Activated CD8-positive, alpha-beta memory T cell treated with anti-CD3 and anti-CD28 coated beads, Interleukin-2, amount 10 ng/mL, durations not matched to agents 7 days and 5 days (primary cell): ENCODE measurements at places on chromosomes 7 and 10.

- DNase-seq = no peak
Observed at GRCh38 chr7:144384071-144384470, 19.4 kb downstream of the NOBOX start.

DNA sequence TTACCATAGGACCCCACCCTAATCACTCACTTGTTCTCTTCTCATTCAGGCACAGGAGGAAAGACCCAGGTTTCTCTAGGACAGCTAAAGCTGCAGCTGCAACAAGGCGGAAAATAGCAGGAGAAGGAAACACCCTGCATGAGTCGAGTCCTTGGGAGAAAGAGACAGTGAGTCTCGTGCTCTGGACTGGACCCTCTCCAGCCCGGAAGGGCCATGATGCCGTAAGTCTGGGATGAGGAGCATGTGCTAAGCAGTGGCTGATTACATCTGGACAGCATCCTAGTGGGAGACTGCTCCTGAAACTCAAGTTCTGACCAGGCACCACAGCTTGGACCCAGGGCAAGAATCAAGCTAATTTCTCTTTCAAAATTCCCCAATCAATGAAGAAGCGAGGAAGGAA, 39.4 kb downstream of the FBXW4 start:
- DNase-seq = no peak

GRCh38 chr7:67821116-67821515, 824.5 kb downstream of the TYW1 start:
- no peak for DNase-seq

- no peak for DNase-seq
Observed at GRCh38 chr7:32142649-32143048, 72.4 kb upstream of the PDE1C start.

GRCh38 chr10:24706479-24707118, 17.1 kb downstream of the ARHGAP21 start:
- DNase-seq = peak; percentile 71

- no peak for DNase-seq
Observed at GRCh38 chr10:69636626-69637605, 6.9 kb downstream of the FAM241B start.

DNA sequence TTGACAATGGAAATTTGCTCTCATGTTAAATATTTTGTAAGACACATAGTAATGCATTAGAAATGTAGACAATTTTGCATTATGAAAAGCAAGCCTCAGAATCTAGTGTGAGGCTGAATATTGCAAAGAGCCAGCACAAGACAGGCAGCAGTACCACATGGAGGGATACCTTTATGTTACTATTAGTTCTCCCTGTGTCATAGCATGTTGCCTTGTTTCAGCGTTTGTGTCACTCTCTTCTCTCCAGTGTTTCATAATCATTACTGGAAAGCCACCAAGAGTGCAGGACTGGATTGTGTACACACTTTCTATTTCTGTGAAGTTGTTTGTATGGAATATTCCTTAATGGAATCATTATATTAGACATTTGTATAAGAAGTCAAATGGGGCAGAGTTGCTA, 8.5 kb downstream of the AHR start:
- DNase-seq = no peak

- DNase-seq = no peak
Observed at GRCh38 chr10:132698761-132699391, 87.1 kb downstream of the NKX6-2 start.

DNA sequence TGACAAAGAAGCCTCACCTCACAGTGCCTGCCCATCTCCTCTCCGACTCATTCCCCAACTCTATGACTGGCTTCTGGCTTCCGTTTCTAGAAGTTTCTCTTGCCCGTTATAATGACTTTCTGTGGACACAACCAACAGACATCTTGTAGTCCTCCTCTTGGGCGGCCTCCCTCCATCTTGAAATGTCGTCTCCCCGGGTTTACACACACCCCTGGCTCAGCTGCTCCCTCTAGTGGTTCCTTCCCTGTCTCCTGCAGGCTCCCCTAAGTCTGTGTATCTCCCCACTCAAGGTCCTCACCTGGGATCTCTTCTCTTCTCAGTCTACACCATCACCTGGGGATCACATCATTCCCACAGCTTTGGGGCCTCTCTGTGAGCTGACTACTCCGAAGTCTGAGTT, 123.4 kb upstream of the NEBL start:
- peak; percentile 42 for DNase-seq

DNA sequence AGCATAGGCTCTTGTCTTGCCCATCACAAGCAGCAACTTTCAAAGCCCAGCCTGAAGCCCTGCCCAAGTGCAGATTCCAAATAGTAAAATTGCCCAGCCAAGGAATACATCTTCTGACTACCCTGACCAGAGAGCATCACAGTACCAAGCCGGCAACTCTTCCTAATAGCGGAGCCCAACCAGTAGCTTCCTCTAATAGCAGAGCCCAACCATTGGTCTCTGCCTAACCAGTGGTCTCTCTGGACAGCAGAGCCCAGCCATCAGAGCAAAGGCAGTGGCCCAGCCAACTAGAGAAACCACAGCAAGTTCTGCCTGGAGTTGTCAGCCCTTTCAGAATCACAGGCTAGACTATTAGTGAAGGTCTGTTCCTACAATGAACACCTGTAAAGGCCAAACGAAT, 285.6 kb downstream of the HGF start:
- no peak for DNase-seq

- no peak for DNase-seq
Observed at GRCh38 chr10:3687510-3688081, 97.4 kb downstream of the KLF6 start.

DNA sequence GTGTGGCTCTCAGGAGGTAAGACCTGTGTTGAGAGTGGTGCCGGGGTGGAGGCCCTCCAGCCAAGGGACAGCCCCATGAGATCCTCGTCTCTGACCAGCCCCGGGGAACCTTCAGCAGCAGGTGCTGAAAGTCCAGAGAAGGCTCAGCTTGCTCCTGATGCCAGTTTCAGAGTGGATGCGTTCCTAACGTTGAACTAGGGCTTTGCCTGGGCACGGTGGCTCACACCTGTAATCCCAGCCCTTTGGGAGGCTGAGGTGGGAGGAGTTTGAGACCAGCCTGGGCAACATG, 45.7 kb downstream of the BAIAP2L1 start:
- no peak for DNase-seq

DNA sequence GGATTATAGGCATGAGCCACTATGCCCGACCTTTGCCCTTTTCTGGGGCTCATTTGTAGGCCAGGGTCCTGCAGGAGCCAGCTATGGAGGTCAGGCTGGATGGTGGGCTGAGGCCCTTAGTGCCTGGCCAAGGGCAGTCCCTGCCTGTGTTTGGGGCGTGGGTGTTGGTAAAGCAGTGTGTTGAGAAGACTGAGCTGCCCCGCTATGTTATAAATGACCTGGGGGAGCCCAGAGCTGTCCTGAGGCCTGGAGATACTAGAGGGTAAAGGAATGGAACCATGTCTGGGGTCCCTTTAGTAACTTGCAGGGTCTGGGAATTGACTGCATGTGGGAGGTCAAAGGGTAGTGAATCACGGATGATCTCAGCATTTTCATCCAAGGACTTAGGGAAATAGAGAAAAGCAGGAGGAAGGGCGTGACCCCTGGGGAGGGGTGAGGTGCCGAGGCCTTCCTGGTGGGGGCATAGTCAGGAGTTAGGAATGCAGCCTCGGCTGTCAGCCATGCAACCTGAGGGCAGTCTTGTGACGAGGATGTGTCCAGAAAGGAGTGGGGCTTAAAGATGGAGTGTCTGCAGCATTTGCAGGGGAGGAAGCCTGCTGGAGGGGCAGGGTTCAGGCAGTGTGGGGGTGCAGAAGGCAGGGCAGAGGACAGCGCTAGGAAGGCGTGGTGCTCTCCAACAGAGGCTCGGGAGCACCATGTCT, 31.5 kb downstream of the TMEM248 start:
- no peak for DNase-seq

GRCh38 chr10:101835362-101835761, 8.2 kb downstream of the KCNIP2 start:
- DNase-seq = no peak

GRCh38 chr7:128389085-128389617, 20.6 kb downstream of the IMPDH1 start:
- DNase-seq = no peak

GRCh38 chr7:117349570-117349969, 26.7 kb upstream of the WNT2 start:
- DNase-seq = no peak

DNA sequence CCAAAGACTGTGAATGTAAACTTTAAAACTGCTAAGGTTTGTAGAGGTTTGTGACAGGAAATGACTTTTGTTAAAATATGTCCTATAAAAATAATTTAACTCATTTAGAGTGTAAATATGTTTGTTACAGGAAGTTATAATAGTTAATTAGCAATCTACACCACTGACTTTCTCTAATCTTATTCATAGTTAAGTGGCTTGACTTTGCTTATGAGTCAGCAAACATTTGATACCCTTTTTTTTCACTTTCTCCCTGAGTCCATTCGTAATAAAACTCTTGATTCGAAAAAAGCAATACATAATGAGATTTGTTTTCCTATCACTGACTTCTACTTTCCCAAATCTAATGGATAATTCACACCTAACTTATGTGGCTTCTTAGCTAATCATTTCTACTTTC, 317.7 kb upstream of the SEMA3C start:
- no peak for DNase-seq

DNA sequence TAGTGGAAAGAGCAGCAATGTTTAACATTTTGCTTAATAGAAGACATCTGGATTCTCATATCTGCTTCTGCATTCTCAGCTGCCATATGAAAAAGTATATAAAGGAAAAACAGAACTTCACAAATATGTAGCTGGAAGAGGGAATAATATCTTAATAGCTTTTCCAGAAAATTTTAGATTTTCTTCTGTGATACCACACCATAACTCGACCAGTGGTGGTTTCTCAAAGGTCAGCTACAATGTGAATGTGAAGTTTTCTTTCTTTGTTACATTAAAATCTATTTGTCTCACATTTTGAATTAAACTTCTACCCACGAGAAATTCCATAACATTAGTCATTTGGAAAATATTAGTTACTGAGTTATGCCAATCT, 339.8 kb downstream of the PARD3 start:
- no peak for DNase-seq

DNA sequence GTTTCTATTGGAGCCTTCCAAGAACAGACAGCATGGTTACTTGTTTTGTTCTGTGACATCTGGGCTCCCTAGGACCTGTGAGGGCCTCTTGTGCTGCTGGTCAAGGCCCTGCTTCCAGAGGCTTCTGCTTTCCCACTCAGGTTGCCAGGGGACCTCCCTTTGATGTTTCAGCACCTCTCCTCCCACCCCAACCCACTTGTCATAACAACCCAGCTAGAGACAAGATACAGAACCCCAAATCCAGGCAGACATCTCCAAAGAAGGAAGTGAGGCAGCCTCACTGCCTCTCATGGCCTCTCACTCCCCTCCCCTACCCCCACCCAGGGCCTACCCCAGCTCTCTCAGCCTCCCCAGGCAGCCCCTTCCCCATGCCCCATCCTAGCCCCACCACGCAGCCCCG, 11.3 kb downstream of the NFKB2 start:
- no peak for DNase-seq

- no peak for DNase-seq
Observed at GRCh38 chr7:149823631-149824199, 14.5 kb upstream of the ZNF862 start.

GRCh38 chr10:89029785-89030437, 39.3 kb downstream of the FAS start:
- DNase-seq = peak; percentile 80

DNA sequence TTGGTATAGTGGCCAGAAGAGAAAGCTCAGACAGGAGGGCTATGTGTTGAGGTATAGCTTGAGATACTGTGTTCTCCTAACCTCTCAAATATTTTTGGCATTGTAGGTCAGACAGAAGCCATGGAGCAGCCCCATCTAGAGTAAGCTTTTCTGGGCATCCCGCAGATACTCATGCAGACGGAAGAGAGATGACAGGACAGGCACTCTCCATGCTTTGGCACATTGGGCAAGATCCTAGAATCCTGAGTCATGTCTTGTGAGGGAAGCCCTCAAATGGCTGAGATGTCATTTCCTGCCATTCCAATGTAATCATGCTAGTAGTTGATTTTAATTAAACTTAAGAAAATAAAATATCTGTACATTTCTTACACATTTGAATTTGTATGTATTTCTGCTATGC, 16.8 kb upstream of the KIF20B start:
- DNase-seq = no peak

DNA sequence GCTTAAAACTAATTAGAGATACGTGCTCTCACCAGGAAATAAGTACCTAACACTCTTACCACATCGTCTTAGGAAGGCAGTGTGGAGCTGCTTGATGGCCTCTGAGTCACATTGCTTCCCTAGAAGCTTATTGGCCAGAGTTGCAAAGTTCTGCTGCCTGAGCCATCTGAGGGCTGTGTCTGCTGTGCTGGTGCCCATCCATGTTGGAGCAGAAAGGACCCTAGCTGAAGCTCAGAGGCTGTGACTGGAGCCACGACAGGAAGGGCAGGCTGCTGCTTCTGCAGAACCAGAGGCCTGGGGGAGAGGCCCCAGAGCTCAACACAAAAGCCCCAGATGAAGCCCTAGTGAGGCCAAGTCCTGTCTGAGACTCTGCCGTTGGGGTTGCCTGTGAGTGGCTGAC, 64.8 kb upstream of the IGFBP3 start:
- DNase-seq = no peak

- DNase-seq = no peak
Observed at GRCh38 chr7:28458732-28459131, 46.4 kb downstream of the CREB5 start.

GRCh38 chr7:55975988-55976633, 11.7 kb downstream of the NIPSNAP2 start:
- no peak for DNase-seq

DNA sequence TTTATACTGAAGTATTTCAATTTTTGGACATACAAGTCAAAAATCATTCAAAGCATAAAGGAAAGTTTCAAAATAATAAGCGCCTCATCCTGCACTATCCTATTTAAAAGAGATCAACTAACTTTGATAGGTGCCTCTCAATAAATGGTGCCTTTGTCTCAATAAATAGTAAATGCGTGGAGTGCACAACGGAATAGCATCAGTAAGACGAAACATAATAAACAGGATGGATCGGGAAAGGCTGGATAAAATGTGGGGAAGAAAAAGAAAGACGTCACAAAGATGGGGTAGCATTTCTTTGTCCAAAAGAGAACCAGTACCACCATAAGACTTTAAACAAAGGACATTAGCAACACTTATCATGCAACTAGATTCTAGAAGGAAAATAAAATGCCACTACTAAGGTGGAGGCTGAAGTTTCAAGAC, 571 bp upstream of the PRKAR2B start:
- no peak for DNase-seq

- no peak for DNase-seq
Observed at GRCh38 chr10:69389827-69390490, 26.8 kb downstream of the TACR2 start.

- DNase-seq = no peak
Observed at GRCh38 chr10:92681306-92681834, 8.4 kb upstream of the HHEX start.
